ENCODE measurements at places on chromosomes 12 and 14.

DNA sequence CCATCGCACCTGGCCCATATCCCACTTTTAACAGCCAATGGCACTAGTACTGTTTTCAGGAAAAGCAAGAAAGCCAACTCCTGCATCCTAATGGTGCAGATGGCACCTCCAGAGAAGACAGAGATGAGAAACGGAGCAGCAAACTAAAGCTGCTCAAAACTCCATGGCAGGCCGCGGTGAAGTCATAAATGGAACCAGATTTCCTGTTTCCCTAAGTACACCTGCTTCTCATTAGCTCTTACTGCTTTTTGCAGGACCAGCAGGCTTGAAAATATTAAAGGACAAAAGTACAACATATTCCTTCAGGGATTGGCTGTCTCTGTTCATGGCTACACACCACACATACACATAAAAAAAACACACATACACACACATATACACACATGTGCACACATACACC is 36.7 kb upstream of the LGALS3 start:
- no peak for DNase-seq

- DNase-seq, result no peak
Measured at GRCh38 chr14:50620341-50620740, 47.8 kb downstream of the SAV1 start.

- DNase-seq, result no peak
Measured at GRCh38 chr12:121794534-121795033, 1.1 kb upstream of the RHOF start.

DNA sequence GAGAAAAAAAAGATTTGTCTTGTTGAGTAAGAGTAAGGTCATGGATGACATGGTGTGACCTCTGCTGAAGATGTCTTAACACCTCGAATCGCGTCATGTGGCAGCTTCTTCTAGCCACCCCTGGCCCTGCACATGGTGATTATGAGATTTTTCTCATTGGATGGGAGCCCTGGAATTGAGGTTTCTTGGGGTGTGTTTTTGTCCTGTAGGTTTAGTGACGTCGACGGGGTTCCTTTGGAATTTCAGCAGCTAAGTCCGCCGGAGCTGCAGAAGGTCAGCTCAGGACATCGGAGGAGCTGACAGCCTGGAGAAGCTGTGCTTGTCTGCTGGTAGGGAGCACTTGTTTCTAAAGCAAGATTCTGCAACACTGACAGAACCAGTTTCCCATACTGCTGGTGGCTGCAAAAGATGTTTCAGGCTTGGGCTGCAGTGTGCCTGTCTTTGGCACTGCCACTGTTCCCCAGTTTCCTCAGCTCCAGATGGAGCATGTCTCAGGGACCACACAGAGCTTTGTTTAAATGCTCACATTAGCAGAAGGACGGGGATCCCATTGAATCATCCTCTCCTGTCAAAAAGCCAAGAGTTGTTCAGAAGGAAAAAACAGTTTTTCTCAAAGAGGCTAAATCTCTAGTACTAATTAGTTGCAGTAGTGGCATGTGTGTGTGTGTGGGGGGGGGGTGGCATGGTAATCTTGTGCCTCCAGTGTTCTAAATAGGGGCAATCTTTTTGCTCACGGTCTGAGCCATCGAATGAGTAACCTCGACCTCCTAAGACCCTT is 5.2 kb upstream of the FOS start:
- DNase-seq, result no peak

GRCh38 chr12:52239767-52240166 is 6.7 kb downstream of the KRT7 start:
- no peak for DNase-seq

DNA sequence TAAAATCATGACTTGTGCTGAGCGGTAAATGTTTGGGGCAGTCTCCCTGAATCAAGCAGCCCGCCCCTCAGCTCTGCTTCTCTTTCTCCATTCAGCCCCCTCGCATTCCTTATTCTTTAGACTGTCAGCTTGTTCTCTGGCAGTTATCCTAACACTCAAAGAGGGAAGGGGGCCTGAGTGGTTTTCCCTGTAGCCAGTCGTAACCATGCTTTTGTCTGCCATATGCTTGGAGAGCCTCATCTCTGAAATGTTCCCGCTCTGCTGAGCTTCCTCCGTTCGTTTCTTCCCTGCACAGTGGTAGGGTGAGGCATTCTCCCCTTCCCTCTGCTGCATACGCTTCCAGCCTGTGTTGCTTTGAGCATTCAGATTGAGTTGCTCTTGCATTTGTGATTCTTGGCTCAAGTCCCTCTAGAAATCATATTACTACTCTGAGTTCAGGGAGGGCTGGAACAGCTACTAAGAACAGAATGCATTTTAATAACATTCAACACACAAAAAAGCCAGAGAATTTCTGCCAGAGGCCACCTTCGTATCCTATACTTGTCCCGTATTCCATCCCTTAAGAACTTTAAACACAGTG is 119.7 kb downstream of the FBXL14 start:
- no peak for DNase-seq

DNA sequence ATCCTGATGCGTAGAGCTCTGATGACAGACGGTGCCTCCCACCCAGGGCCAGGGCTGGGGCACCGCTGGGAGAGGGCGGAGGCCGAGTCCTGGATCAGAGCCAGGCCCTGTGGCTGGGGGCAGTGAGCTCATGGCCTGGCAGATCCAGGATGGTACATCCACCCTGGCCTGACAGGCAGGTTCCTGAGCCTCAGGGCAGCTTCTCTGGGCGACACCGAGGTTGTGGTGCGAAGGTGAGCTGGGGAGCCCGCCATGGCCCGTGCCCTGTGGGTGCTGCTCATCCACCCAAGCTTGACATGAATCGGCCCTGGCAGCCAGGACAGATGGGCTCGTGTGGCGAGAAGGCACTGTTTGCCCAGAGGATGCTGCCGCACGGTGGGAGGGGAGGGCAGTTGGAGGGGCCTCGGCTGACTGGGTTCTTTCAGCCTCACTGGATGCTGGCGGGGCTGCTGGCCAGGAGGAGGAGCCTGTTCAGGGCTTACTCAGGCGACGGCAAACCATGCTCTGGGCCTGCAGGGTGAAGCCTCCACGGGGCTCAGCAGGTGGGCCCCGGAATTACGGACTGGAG is 16.6 kb downstream of the LRTM2 start:
- DNase-seq, result peak; percentile 63

DNA sequence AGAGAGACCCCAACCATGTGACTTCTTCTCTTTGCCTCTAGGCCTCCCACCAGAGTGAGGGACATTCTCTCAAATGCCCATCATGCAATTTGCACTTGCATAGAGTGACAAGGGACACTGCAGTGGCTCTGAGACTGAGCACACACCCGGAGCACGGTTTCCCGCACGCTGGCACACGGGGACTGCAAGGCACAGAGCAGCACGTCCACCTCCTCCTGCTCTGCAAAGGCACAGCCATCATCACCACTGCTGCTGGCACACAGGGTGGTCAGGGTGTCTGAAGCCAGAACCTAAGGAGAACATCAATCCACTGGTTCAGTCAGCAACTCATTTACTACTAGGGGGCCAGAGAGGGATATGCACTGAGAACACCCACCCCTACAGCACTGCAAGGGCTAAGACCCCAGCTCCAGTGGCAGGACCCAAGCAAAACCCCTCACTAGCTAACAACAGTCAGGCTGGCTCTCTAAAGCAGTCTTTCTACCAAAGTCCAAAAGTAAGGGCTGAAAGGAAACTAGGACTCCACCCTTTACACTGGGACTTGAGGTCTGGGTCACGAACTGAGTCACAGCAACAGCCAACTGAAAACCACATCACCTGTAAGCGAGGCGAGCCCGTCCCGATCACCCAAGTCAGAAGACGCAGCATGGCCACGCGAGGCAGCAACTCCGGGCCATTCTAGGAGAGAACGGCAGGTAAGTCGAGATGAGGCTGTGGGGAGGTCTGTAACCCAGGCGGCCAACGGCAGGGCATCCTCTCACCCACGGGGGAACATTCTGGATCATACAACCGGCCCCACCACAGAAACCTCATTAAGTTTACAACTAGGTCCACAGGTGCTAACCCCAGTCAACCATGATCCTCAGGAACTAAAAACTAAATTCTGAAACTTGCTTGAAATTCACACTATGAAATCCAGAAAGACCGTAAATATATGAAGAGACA is 37.9 kb downstream of the GCN1 start:
- DNase-seq, result no peak

DNA sequence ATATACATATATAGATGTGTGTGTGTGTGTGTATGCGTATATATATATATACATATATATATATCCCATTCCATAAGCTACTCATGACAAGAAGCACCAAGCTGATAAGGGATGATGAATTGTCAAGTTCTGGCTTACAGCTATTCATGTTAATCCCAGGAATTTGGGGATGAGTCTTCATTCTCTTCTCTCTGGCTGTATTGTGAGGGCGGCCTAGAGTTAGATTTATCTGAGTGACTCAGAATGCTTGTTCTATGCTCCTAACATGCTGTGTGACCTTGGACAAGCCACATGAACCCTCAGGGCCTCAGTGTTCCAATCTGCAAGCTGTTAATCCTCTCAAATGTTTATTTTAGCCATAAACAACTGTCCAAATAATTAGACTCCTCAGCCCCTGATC is 749.0 kb downstream of the MED13L start:
- DNase-seq, result no peak

DNA sequence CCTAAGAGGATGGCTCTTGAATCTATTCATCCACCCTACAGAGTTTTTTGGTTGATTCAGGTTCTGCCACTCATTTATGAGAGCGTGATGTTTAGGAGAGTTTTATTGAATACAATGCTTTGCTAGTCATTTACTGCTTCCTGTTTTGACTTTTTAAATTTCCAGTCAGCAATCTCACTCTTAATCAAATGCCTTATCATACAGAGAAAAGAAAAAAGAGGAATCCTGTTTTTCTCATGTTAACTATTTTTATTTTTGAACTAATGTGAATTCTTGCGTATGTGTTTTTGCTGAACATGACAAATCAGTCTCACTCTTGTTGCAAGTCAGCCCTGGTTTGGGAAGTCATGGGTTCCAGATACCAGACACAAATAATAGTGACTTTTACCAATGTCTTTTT is 22.1 kb upstream of the LGMN start:
- no peak for DNase-seq

DNA sequence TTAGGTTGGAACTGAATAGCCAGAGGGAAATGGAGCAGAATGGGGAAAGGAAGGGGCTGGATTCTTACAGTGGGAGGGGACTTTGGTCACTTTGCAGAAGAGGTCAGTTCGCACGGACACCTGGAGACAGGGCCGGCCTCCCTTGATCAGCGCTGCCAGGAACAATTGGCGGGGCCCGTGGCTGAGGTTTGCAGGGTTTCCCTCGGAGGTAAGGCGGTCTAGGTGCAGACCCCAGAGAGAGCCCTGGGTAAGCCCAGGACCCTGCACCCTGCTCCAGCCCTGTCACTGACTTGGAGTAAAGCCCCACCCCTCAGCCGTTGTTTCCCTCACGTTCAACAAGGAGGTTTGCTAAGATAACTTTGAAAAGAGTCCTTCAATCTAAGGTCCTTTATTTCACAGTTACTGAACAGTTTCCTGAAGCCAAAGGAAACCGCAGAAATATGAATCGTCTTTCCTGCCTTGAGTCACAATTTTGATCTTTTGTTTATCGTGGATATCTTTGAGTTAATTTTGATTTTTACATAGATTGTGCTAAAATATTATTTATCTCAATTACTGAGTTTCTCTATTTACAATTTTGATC is 231.4 kb upstream of the RTL1 start:
- DNase-seq, result no peak

DNA sequence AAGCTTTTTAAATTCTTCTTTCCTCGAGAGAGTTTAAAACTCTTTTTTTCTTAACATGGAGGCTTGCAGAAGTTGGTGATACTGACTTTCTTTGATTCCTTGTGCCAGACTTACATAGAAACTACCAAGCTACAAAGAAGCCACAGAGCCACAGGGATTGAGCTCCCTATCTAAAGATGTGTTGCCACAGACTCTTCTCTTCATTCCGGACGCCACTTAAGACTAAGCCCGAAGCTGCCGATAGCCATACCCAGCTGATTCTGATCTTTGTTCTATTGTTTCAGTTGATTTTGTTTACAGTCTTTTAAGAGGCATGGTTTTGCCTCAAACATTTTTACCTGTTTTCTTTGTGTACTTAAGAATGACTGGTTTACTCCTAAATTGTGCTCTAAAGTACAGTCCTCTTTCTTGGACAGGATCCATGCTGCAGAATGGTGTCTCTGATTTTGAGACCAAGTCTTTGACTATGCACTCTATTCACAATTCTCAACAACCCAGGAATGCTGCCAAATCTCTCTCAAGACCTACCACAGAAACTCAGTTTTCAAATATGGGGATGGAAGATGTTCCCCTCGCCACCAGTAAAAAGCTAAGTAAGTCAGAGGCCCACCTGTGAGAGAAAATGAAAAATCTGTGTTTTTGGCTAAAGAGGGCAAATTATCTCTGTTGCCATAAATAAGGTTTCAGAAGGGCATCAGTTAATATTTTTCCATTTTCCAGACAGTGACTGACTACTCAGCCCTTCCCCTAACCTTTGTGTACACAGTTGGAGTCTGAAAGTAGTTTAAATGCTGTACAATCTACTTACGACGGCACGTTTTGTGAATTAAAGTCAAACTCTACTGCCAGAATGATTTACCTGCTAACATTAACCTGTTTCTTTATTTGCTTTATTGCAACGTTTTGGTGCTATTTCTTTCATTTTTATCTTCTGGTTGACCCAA is 42.1 kb upstream of the KCNH3 start:
- DNase-seq, result no peak

Data from nephron progenitor cell (in vitro differentiated cells).